SW 1271 (cell line): ENCODE measurements at places on chromosomes 2 and 18.
A peak's percentile ranks its signal among the peaks of the same experiment; 100 is the strongest.

DNA sequence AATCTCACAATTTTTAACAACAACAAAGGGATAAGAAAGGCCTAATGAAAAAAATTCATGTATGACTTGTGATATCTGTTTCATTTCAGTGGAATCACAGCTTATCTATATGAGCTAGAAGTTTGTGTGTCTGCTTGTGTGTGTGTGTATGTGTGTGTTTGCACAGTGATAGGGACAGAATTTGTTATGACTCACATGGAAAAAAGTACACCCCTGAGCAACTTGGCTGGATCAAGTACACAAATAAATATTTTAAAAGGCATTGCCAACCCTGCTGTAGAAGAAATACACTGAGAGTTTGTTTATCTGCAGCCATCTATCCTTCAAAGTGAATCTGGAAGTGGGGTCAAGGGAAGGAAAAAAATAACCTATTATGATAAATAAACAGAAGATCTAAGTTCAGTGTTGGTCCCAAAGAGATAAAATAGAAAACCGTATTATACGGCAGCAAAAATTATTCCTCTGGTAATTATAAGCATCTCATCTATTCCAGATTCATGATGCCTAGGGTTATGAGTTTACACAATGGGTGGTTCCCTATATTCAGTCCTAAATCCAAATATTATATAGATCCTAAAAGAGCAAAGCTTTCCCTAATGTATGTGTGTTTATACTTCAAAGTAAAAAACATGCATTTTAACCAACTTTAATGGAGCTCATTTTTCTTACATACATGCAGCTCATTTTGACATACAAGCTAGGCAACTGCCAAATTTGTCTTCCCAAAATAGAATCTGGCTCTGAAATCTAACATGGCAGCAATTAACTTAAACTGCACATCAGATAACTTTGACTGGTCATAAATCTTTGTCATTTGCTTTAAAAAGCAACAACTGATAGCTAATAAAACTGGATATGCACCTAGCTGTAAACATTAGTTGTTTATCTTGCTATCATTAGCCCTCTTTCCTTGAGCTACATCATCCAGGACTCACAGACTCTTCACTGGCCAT lies 420.6 kb downstream of the IRS1 start:
- no peak for DNase-seq

DNA sequence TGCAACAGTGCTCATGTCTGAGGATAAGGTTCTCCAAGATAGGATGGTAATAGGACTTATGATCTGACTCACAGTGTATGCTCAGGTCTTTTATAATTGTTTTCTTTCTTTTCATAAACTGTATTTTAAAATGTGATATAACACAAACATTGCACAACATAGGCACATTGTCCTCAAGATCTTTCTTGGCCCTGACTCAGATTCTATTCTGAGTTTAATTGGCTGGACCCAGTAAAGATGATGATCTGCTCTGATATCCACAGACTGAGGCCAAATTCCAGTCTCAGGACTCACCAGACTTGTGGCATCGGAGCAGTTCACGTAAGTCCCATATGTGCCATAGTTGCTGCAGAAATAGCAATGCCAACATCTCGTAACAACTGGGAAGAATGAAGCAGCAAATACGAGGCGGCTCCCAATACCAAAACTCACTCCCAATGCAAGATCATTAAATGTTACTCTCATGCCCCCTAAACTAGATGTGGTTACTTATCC lies 448.9 kb upstream of the SLC14A2 start:
- no peak for DNase-seq

GRCh38 chr2:237492137-237492890 lies 5.3 kb downstream of the MLPH start:
- DNase-seq: no peak

DNA sequence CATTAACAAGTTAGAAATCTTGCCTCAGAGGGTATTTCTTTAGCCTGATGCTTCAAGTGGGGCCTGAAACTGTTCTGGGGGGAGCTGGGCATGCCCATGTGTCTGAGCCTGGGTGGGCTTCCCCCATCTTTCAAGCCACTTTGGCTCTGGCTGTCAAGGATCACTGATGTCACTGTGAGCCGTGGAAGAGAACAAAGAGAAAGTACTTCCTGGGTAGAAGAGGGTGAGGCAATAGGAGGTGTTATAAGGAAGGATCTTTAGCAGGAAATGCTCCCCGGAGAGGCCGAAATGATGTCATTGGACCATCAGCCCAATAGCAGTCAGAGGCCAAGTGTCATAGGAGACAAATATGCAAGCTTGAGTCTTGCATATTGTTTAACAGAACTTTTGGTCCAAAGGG lies 228.4 kb upstream of the MEX3C start:
- no peak for DNase-seq

GRCh38 chr2:181459621-181460021 lies 2.4 kb downstream of the ITGA4 start:
- DNase-seq: no peak

DNA sequence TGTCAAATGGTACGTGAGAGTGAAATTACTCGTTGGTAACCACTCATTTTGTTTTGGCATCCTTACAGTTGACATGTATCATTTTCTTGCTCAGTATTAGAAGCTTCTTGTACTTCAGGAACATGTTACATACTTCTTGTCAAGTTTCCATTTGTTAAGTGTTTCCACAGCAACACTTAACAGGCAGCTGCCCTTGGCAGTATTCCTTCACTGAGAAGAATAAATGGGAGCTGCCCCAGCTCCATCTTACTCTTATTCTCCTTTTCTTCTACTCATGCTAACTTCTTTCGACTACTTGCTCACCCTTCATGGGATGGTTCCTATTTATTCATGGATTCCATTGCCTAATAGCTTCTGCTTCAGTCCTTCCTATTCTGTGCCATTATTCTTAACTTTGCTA lies 60.1 kb upstream of the TUBA3E start:
- no peak for DNase-seq

DNA sequence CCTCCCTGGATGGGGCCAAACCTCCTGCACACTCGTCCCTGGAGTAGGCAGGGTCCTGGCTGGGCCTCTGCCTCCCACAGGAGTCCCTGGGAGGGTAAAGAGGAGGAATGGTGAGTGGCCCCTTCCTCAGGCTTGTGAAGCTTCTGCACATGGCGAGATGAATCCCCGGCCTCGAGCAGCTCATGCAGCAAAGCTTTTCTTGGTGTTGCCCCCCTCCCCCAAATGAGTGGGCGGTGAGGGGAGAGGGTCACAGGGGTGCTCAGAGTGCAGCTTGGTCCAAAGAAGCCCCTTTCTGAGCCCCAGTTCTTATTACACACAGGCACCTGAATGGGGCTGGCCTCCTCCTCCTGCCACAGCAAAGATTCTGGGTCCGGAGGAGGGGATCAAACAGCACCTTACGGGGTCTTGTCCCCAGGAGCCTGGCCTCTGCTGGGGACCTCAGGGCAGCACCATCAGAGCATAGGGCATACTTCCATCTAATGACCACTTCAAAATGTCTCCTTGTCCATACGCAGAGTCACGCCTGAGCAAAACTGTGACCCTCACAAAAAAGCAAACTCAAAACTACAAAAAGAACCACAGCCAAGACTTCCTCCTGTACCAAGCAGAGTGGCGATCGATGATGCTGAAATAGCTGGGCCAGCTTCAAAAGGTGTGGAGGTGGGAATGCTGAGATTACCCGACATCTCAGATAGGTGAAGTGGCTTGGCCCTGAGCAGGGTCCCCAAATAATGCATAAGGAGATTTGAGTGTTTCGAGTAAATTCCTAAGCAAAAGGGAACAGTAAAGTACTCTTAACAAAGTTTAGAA lies 148.4 kb upstream of the TWIST2 start:
- no peak for DNase-seq

- no peak for DNase-seq
These were observed 165.0 kb downstream of the CDH19 start for GRCh38 chr18:66438711-66439536.

GRCh38 chr2:240615820-240616547 lies 9.3 kb upstream of the GPR35 start:
- DNase-seq: no peak

DNA sequence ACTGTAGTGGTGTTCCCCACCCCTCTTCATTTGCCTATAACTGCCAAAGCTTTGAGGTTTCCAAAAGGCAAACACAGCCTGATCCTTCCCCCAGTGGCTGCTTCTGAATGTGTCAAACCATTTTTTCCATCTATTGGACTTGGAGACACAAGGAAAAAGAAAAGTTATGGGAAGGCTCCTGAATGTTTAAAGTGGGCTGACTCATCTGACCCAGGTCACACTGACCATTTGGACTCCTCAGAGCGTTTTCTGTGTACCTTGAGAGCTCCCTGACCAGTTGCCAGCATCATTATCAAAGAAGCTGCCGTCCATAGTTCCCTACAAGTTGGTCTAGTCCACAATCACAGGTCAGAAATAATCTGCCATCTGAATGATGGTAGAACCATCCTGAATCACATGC lies 123.4 kb upstream of the COL3A1 start:
- no peak for DNase-seq

- no peak for DNase-seq
These were observed 4.7 kb upstream of the TGFA start for GRCh38 chr2:70558195-70558808.

DNA sequence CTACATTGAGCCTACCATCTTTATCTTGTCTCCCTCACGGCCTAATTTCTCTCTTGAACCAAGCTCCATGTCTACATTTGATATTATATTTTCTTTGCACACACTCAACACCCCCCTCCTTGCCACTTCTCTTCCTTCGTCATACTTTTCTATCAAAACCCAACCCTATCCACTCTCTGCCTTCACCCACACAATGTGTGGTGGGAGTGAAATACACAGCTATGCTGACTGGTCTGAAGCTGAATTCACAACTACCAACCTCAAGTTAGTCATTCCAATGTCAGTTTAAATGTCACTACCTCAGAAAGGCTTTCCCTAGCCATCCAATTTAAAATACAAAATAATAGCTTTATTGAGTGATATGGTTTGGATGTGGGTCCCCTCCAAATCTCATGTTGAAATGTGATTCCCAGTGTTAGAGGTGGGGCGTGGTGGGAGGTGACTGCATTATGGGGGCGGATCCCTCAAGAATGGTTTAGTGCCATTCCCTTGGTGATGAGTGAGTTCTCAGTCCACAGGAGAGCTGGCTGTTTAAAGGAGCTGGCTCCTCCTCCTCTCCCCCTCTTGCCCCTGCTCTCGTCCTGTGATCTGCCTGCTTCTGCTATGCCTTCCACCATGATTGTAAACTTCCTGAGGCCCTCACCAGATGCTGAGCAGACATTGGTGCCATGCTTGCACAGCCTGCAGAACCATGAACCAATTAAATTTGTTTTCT lies 112.1 kb downstream of the DTNB start:
- DNase-seq: no peak

- DNase-seq: peak; percentile 36
These were observed 150.1 kb downstream of the ANTXR1 start for GRCh38 chr2:69163109-69163508.

- no peak for DNase-seq
These were observed 41.1 kb downstream of the MYO7B start for GRCh38 chr2:127576433-127577207.

GRCh38 chr18:60149316-60149715 lies 223.3 kb downstream of the MC4R start:
- DNase-seq: no peak

DNA sequence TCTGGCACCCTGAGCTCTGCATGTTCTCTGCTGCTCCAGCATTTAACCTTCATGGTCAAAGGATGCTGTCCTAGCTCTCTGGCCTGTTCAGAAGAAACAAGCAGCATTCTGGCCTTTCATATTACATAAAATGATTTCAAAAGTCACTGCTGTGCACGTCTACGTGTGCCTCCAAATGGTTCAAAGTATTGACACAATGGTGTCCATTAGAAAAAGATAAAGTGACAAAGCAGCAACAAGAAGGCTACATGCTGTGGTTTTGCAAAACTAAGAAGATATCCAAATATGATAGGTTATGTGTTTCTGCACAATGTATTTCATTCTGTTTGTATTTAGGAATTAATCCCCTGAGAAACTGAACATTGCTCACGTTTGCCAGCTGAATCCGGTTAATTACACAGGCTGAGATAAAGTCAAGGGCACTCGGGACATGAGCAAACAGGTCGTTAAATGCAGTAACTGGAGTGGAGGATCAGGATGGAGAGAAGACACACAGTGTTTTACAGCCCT lies 258.5 kb downstream of the DOK6 start:
- no peak for DNase-seq

DNA sequence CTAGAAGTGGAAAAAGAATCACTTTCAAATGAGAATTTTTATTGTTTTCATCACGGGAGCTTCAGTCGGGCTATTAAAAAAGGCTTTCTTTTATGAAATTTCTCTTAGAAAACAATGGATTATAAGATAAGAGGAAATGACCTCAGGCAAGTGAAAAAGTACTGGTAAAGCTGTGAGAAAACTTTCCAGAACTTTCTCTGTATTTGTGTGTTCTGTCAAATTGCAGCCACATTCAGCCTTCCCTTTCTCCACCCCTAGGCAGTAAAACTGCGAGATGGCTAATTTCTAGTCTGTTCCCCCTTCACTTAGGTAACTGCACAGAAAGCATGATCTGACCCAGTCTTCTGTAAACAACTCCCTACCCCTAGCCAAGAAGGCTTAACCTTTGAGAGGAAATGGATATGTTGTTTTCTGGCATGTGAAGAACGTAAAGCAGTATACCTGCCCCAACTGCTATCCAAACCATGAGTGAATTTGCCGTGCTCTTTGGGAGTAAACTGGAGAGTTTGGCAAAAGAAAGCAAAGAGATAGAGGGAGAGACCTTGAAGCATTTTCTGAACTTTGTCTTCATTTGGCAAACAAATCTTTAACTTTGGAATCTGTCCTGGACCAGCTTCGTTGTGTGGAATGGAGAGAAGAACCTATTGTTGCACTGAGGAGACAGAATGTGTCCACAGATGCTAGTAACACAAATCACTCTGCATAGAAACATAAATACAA lies 105.4 kb downstream of the ETAA1 start:
- DNase-seq: no peak

- DNase-seq: no peak
These were observed 129.9 kb downstream of the FHOD3 start for GRCh38 chr18:36427369-36427768.

GRCh38 chr2:178530625-178531142 lies 50.4 kb downstream of the PLEKHA3 start:
- DNase-seq: no peak

DNA sequence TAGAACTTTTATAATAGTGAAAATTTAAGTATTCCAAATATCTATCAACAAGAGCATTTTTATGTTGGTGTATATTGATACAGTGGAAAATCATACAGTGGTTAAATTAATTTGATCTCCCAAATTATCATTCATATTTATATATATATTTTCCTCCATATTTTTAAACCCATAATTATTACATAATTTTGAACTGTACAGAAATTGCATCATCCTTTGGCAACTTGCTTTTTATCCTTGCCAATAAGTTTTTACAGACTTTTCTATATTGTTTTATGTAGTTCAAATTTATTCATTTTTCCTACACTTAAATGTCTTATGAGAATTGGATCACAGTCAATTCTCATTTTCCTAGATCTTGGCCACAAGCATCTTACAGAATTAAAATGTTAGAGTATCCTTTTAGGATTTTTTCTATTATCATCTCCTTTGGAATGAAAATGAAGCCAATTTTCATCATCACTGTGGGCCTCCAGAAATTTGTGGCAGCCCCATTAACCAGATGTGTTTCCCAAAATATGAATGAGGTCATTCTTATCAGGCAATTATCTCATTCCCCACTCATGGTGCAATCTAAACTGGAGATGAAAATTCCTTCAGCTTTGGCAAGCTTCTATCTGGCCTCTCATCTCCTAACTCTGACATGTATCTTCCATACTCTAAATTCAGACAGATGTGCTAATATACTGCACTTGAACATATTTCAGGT lies 94.2 kb upstream of the DLGAP1 start:
- no peak for DNase-seq

- DNase-seq: no peak
These were observed 243.9 kb downstream of the PRKCE start for GRCh38 chr2:45895241-45895861.
